ENCODE measurements at places on chromosomes 7 and 10.
A peak's percentile ranks its signal among the peaks of the same experiment; 100 is the strongest.

DNA sequence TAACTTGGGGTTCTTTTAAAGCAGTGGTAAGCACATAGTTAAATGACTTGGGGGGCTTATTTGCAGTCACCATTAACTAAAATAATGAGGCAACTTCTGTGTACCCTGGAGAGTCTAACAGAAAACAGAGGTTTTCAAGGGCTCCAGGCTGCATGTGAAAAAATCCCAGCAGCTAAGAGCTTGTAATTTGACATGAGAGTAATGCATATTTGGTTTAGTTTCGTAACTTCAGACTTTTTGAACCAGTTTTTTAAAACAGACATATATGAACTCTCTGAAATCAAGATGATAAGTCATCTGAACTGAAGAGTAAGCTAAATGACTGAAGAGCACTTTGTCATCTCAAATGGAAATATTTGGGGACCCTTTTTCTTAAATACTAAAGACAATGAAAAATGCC, 40.2 kb upstream of the IFRD1 start:
- no peak for DNase-seq

DNA sequence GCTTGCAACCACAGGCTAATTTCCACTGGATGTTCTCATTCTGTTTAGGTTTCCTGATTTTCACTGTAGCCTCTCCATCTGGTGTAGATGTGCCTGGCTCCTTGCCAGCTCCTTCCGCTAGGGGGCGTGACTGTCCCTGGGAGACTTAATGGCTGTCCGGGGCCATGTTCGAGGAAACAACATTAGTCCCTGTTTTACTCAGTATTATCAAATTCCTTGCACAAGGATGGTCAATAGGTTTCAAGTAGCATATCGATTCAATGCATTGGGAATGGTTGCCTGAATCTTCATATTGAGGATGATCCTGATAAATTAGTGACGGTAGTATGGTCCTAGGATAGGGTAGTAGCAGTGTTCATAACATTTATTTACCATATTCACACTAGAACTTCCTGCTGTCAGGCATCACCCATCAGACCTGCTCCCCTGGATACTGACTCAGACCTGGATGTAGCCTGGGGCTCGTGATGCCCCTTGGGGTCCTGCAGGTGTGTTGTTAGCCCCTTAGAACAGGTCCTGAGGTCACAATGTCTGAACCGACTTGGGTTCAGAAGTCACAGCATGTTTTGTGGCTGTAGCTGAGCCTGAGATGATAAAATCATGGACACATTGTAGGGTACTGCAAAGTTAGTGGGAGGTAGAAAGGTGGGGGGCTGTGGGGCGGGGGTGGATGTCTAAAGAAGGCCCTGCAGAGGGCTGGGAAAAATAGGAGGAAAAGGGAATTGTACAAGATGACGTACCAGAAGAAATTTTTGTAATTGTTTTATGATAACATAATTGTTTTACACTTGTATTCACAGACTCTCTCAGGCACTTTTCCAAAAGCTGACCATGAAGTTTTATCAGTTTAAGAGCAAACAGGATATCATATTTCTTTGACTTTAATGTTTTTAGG, 8.9 kb upstream of the EXOC6 start:
- DNase-seq: peak; percentile 97

- no peak for DNase-seq
Measured at GRCh38 chr7:114981323-114981722, 59.4 kb downstream of the MDFIC start.

GRCh38 chr10:133179651-133180050, 19.6 kb downstream of the KNDC1 start:
- DNase-seq: no peak

DNA sequence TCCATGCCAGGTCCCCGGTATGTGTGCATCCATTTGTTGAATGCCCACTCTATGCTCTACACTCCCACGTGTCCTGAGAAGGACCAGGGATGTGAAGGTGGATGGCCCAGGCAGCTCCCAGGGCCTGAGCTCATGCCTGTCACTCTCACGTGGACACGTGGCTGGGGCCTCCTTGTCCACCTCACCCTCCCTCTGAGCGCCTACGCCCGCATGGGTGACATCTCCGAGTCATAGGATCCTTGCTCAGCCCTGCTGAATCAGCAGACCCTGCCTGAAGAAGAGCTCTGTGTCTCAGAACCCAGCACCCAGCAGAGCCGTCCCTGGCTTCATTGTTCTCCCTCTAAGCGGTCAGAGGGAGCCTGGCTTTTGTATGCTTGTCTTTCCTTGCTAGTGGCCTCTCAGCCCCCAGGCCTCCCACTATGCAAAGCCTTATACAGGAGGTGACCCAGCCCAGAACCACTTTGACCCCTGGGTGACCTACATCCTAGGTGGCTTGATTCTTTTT, 107.9 kb upstream of the PPIF start:
- no peak for DNase-seq

- DNase-seq: no peak
Measured at GRCh38 chr10:132577350-132578003, 39.9 kb downstream of the INPP5A start.

DNA sequence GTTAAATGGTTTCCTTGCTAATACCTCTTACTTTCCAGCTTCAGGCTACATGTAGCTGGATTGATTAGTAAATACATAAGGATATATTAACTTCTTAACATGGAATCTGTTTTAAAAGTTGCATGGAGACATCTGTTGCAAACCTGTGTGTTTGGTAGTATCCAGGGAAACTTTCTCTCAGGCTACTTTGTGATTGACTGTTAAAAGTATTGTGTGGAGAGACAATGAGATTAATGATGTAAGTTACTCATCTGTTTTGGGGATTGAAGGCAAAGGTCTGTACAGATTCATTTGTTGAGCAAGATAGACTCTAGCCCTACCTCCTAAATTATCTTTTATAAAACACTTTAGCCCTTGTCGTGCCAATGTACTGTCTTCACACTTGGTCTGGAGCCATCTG, 6.6 kb downstream of the CREB5 start:
- DNase-seq: no peak

DNA sequence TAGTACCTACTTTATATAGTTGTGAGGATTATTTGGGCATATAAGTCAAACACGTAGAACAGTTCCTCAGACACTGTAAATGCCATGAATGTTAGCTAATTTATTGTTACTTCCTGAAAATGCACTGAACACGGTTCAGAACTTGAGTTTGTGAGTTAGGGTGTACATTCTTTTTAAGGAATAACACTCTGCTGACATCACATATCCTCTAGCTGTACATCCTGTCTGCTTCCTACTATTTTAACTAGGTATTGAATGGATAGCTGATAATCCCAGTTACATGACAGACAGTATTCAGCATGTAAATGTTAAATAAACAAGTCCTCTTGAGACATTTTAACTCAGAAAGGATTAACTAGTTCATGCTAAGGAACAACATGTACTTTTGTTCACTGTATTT, 16.0 kb downstream of the SAMD8 start:
- DNase-seq: peak; percentile 82

- no peak for DNase-seq
Measured at GRCh38 chr7:50307368-50308032, 3.0 kb downstream of the IKZF1 start.

DNA sequence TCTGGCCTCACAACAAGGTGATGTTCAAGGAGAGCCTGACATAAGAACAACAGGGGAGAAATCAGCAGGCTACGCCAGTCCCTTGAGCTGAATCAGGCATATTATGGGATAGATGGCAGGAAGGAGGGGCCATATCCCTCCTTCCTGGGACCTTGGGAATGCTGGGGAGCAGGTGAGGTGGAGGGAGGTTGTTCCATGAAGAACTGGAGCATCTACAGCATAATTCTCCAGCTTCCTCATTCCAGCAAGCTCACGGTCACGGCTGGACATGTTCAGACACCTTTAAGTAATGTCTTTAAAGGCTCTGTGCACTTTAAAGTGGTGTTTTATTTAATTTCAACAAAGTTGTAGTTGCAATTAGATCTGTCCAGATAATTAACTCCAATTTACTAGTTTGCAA, 780.5 kb downstream of the TYW1 start:
- no peak for DNase-seq

- DNase-seq: peak; percentile 35
Measured at GRCh38 chr10:12350167-12350872, 973 bp downstream of the CAMK1D start.

- peak; percentile 56 for DNase-seq
Measured at GRCh38 chr7:32501522-32501921, 6.2 kb downstream of the AVL9 start.

DNA sequence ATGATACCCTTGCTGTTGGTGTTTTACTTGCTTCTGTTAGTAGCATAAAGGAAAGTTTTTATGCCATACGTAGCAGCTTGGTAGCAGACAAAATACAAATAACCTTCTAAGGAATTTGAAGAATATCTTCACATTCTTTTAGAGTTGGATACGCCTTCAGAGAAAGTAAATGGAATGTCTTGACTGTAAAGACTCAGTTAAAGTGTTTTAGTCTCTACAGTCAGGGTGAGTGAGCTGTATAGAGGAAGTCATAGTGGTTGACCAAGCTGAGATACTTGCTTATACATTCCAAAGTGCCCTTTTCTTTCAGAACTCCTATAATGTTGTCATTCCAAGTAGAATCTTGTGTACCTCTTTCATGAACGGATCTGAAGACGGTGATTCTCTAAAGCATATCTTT, 37.7 kb downstream of the RABGEF1 start:
- no peak for DNase-seq

DNA sequence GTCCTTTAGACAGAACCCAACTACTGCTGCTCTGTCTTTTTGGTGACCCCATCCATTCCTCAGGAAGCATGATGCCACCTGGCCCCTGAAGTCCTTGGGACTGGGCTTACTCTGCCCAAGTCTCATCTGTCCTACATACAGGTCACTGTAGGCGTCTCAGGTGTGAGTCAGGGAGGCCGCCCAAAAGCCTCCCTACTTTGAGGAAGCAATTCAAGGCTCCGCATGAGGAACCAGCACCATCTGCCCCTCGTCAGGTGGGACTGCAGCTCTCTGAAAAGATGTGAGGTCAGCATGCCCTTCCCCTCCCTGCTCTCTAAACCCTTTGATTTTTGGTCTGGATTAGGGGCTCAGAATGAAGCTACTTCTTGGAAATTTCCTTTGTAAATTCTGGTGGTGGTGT, 354.8 kb downstream of the CXCL12 start:
- no peak for DNase-seq

- DNase-seq: peak; percentile 97
Measured at GRCh38 chr7:120941856-120942255, 8.7 kb upstream of the ING3 start.

- DNase-seq: no peak
Measured at GRCh38 chr10:58648131-58648530, 135.5 kb downstream of the BICC1 start.

DNA sequence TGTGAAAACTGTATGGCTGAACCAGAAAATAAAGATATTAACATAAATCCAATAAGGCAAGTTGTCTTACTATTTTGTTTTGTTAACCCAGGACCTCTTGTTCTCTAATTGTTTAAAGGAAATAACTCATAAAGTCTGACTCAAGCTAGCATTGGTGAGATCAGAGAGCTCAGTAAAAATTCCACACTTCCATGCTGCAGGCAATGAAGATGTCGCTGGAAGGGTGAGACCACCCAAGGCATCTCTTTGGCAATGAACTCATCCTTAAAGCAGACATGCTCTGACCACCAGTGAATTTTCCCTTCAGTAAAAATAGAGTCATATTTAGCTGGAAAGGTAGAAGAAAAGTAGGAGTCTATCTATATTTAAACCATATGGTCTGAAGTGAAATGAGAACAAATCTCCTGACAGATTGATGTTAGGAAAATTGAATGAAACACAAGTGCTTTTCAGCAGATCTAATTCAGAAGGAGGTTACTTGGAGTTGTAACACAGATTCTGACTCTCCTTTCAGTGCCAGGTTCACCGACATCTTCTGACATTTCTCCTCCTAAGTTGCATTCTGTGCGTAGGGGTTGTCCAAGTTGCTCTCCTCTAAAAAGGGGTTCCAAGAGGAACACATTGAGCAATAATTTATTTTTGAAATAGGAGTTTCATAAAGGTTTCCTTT, 32.8 kb upstream of the VIPR2 start:
- DNase-seq: peak; percentile 15

DNA sequence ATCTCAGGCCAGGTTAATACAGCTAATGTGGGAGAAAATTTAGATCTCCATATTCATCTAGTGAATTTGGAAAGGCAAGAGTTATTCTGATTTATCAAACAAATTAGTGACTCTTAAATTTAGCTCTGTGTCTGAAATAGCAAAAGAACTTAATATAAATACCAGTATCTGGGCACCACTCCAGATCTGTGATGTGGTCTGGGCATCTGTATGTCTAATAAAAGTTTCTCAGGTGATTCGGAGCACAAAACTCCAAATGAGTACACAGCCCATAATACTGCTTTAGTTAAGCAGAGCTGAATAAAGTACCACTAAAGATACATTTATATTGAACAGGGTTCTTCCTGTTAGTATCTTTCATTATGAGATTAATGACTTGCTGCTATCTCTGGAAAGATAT, 261.4 kb downstream of the BAMBI start:
- no peak for DNase-seq

Data from endothelial cell of umbilical vein (primary cell).